ENCODE measurements at places on chromosomes 11 and 22.

GRCh38 chr22:37491559-37492427 is 5.6 kb upstream of the MFNG start:
- DNase-seq = no peak

DNA sequence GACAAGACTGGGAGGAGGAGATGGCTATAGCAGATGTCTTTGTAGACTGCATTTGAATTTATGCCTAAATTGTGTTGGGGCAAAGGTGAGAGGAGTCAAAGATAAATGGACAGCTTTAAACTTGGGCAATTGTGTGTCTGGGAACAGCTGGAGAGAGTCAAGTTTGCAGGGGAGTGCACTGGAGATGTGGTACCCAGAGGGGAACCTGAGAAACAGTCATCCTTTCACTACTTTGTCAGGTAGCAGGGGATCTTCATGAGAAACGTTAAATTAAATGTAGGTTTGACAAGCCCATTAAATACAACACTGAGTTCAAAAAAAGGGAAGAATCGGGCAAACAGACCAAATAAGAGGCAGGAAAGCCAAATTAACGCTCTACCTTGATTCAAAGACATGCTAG is 277.7 kb downstream of the OPCML start:
- DNase-seq = no peak

GRCh38 chr11:69351460-69351859 is 57.5 kb downstream of the MYEOV start:
- DNase-seq = no peak

GRCh38 chr11:115528225-115528624 is 24.0 kb upstream of the CADM1 start:
- DNase-seq = no peak

DNA sequence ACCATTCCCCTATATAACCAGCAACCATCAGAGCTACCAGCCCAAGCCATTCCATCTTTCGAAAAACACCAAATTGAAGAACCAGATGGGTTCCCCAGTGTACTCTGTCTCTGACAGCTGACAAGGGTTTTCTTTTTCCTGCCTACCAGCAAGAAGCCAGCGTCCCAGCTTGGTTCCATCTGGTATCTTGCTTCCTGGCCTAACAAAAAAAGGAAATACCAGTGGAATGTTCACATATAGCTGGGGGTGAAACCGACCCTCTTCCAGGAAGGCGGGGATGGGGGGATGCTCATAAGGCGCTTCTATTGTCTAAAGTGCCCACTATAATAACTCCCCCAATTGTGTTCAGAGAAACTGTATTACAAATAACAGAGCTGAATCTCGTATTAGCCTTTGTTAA is 172.3 kb downstream of the LDLRAD3 start:
- DNase-seq = no peak

- no peak for DNase-seq
Measured at GRCh38 chr11:90587896-90588295, 365.0 kb upstream of the CHORDC1 start.

DNA sequence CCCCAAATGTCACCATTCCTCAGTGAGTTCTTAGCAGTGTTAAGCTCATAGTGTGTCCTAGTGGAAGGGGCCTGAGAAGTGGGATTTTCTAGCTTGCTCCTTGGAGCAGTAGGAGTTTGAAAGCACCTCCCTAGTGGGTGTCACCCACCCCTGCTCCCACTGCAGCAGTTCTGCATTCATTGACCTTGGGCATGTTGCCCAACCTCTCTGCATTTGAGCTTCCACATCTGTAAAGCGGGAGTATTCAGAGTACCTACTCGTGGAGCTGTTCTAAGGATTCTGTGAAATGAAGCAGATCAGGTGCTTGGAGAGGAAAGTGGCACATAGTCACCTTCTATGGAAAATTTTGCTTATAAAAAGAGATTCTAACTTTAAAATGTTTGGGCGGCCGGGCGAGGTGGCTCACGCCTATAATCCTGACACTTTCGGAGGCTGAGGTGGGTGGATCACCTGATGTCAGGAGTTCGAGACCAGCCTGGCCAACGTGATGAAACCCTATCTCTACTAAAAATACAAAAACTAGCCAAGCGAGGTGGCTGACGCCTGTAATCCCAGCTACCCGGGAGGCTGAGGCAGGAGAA is 16.9 kb downstream of the LMO2 start:
- no peak for DNase-seq

- no peak for DNase-seq
Measured at GRCh38 chr11:1889224-1889930, 2.3 kb downstream of the PRR33 start.

- DNase-seq = no peak
Measured at GRCh38 chr11:124745835-124746620, 6.0 kb downstream of the VSIG2 start.

GRCh38 chr11:35980686-35981390 is 37.0 kb downstream of the LDLRAD3 start:
- DNase-seq = no peak

DNA sequence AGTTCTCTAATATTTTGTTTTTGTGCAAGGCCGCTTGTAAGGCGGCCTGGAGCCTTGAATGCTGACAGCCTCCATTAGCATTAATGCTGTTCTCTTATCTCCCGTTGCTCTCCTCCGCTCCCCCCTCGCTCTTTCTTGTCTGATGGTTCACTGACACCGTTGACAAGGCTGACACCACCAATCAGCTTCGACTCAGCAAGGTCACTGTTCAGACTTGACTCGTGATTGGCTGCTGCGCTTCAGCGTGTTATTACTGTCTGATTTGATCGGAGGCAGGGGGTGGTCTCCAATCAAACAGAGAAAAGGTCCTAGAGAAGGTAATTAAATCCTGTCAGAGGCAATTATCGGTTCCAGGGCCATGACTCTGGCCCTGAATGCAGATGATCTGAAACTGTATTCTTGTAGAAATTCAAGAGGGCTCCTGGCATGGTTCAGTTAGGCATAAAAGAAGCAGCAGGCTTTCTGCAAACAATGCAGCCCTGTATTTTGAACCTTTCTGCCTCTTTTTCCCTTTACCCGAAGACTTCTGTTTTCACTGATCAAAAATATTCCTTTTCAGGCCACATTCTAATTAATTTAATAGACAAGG is 49.3 kb upstream of the MPPED2 start:
- DNase-seq = no peak

GRCh38 chr11:124219126-124219525 is 21.8 kb upstream of the OR8G1 start:
- no peak for DNase-seq

DNA sequence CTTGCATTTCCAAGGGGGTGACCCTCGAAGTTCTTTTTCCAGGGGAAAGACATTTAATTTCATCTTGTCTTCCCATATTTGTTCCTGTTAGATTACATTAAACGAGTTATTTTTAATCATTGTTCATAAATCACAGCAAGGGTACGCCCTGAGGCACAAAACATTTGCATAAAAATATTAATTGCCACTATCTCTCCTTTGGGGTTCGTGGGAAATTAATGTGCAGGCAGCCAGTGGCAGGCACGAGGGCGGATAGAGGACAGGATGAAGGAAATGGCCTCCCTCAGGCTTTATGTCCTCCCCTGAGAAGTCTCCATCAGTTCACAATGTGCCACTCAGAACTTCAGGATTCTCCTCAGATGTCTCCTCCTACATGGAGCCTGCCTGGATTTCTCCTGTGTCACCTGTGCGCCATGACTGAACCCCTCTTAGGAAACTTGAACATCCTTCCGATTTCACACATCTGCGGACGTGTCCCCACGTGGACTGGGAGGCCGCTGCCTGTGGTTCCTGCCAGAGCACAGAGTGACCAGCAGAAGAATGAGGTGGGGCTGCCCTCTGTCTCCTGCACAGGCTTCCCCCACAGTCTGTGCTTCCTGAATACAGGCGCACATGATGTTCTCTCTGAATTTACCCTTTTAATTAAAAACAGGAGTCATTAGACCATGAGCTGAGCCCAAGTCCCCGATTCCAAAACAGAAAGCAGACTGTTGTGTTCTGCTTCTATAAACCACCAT is 1085.9 kb downstream of the TBC1D22A start:
- no peak for DNase-seq

- DNase-seq = no peak
Measured at GRCh38 chr11:108498816-108499408, 728 bp upstream of the POGLUT3 start.

GRCh38 chr22:46931414-46931813 is 169.0 kb downstream of the TBC1D22A start:
- DNase-seq = no peak

DNA sequence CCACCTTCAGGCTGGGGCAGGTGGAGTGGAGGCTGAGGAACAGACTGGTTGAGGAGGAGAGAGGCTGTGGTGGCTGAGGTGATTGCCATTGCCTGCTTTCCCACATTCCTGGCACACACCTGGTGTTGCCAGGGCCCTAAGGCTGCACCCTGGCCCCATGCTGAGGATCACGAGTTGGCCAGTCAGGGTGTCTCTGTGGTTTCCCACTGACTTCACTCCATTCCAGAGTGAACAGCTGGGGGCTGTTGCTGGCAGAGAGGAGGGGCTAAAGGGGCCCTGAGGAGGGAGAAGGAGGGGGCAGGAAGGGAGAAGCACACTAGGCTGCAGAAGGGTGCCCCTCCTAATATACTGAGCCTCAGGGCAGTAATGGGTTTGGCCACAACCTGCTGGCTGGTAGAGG is 1.8 kb downstream of the TMEM86A start:
- no peak for DNase-seq

- peak; percentile 92 for DNase-seq
Measured at GRCh38 chr22:38461414-38462081, 6.3 kb upstream of the KDELR3 start.

DNA sequence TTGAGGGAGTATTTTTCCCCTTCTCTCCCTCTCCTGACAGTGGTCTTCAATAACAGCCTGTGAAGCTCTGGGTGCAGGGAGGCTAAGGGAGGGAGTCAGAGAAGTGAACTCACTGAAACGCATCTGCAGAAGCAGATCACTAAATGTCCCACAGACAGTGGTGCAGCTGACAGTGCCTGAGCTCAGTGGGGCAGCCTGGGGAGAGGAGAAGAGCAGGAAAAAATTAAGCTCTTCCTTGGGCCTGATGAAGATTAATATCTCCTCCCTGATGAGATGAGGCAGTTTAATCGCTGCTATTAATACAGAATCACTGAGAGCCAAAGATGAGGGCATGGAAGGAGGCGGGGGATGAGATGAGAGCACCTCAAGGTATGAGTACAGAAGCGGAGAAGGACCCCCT is 180.8 kb downstream of the LARGE1 start:
- no peak for DNase-seq

DNA sequence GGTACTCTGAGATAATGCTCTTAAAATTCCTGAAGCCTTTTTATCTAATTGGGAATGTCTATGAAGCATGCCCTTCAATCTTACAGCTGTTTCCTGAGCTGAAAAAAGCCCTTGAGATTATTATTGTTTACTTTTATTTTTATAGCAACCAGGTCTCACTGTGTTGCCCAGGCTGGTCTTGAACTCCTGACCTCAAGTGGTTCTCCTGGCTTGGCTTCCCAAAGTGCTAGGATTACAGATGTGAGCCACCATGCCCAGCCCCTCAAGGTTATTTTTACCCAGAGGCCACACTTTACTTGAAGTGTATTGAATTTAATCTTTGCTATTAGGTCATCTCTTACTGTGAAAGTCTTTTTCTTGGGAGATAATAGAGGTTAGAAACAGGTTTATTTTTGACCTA is 7.0 kb upstream of the SWAP70 start:
- DNase-seq = no peak

DNA sequence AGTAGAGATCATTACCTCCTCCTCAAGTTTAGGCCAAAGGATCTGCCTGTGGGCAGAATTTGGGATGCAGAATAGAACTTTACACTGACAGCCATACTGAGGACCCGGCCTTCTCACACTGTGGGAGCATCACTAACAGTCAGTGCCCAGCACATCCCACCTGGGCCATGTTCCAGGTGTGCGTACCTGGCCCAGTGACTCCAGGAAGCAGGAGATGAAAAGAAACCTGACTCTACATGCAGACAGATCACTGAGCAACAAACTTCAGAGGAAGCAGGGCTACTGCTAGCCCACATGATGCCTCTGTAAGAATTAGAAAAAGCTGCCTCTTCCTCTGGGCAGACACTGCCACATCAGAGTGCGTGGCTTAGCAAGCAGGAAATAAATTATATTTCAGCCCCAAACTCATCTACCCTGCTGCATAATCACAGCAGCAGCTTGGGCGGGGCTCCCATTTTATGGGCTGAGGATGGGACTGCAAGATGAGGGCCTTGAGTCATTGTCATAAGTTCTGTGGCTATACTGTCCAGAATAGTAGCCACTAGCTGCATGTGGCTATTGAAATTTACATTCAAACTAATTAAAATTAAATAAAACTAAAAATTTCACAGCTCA is 6.0 kb upstream of the LMO2 start:
- no peak for DNase-seq

DNA sequence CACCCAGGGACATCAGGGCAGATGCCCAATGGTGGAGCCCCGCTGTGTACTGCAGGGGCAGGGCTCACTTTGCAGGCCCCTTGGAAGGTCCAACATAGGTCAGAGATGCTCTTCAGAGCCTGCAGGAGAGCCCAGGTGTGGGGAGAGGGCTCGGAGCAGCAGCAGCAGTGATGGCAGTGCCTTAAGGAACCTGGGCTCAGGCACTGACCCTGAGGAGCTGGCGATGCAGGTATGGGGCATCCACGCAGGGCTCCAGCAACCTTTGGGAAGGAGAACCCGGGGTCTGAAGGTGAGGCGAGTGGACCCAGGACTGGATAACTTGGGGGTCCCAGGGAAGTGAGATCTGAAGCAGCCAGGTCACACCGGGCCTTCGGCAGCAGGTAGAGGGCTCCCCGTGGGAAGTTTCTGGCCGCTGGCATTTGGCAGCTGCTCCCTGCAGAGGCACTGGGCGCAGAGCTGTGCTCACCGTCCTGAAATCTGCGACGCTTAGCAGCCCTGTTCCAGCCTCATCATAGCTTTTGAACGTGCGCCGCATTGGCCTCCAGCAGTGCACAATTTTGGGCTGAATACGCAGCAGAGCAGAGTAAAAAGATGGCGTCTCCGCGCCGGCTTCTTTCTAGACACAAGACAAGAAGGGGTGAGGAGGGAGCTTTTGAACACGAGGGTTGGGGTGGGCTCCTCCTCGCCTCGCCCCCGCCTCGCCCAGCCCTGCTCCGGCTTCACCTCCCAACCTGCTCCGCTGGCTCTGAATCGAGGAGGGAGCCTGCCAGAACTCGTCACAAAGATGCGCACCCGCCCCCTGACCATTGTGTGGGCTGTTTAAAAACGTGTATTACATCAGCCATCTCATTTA is 118.8 kb downstream of the MPPED1 start:
- DNase-seq = no peak

DNA sequence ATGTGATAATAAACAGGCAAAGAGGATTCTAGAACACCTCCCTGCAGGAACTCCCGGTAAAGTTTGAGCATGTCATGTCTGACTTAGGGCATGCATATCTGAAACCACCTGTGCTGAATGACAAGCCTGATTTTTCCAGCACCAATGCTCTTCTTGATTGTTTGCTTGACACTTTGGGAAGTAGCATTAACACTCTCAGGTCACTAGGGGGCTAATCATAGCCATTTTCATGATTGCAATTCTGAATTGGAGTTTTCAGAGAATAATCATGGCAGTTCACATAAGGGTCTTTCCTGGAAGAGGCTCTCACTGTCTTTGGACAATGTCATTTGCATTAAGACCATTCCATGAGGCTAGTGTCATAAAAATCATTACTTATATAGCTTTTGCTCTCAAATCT is 234.4 kb upstream of the MTNR1B start:
- no peak for DNase-seq

All from NCI-H1092 (cell line).